Small intestine (tissue), 16 donors: ENCODE measurements at places on chromosomes 12 and 14.

- DNase-seq: no peak
Measured at GRCh38 chr12:11907625-11908024, 163.1 kb upstream of the BCL2L14 start.

GRCh38 chr12:6638305-6638704 is 2.5 kb upstream of the LPAR5 start:
- no peak for DNase-seq

DNA sequence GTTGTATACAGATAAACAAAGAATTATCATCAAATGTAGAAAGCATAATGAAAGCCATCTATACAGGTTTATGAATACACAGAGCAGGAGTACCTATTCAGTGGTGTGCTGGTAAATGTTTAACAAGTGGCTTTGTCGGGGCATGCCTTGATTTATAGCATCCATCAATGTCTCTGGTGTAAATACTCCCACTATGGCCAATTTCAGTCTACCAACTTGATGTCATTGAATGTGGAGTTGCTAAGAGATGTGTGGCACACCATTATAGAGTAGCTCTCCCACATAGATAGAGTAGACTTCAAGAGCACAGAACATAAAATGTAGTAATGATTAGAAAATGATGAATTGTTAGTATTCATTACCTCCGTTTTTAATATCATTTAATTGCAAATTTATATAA is 9.3 kb downstream of the GRIP1 start:
- no peak for DNase-seq

DNA sequence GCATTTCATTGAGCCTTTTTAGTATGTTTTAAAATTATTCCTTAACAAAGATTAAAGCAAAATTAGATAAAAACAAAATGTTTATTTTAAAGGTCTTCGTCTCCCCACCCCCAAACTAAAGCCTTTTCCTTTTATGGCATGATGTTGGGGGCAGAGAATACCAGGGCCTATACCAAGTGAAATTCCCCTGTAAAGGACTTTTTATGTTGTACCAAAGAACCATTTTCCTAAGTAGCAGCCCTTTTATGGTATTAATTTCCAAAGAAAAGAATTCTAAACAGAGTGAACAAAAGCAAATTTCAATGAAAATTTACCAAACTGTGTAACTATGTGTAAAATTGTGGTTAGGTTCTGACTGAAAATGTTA is 71.9 kb upstream of the GNPNAT1 start:
- DNase-seq: no peak

DNA sequence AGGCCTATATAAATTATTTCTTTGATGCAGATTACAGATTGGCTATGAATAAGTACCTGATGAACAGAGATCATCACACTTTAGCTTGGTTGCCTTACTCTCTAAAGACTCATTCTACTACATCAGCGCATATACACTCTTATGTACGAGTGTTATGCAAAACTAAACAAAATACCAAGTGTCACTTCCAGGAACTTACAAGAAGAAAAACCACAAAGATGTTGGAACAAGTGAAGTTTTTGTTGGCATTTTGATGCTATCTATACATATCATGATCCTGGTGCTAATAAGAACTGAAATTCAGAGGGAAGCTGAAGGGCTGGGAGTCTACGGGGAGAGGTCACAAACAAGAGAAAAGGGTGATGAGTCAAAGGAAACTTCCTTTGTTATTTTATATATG is 47.9 kb upstream of the CERS5 start:
- no peak for DNase-seq

DNA sequence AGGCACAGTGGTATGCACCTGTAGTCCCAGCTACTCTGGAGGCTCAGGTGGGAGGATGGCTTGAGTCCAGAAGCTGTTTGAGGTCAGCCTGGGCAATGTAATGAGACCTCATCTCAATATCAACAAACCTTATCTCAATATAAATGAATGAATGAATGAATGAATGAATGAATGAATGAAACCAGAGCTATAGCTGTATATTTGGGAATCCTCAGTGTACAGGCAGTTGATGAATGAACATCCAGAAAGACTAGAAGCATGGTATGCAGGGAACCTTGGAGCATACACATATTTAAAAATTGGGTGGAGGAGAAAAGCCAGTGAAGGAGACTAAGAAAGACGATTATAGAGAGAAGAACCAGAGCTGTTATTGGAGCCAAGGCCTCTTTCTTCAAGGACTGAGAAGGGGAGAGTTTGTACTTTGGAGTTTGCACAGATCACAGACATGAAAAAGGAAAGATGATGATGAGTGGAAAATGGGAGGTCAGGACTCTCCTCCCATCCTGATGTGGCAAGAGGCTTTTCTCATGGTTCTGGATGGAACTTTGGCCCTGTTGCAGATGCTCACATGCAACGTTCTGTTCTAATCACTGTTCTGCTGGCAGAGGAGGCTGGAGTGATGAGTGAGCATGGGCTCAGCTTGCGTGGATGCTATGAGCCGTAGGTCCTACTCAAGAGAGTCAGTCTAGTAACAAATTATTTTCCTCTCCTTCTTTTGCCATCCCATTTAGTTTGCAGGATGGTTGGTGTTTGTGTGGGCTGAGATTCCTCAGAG is 114.4 kb downstream of the PRKCH start:
- DNase-seq: peak; percentile 25

GRCh38 chr12:93609281-93610192 is 37.1 kb downstream of the SOCS2 start:
- DNase-seq: no peak

- no peak for DNase-seq
Measured at GRCh38 chr12:118984161-118984943, 3.0 kb downstream of the SRRM4 start.

DNA sequence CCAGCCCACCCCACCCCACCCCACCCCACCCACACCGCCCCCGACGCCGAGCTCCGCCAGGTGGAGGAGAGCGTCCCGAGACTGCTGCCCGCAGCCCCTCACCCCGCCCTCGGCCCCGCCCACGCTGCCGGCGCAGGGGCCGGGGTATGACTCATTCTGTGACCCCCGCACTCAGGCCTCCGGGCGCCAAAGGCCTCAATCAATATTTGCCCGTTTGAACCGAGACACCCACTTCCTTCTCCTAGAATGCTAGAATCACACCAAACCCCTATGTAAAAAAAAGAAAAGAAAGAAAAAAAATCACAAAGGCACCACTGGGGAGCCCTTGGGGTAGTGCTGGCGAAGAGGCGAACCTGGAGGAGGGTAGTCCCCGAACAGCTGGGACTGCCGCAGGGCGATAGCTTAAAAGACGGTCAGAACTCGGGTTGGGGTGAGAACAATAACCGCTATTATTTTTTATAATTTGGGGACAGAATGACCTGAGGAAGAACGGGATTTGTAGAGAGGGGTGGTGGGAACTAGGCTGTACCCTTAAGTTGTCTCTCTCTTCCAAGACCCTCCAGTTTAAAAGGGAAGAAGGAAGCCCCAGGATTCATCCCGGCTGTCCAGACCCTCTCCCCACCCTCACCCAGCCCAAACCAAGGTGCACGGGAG is 894 bp downstream of the KRT8 start:
- DNase-seq: peak; percentile 90

- DNase-seq: peak; percentile 74
Measured at GRCh38 chr12:115227137-115227615, 543.2 kb upstream of the TBX3 start.

DNA sequence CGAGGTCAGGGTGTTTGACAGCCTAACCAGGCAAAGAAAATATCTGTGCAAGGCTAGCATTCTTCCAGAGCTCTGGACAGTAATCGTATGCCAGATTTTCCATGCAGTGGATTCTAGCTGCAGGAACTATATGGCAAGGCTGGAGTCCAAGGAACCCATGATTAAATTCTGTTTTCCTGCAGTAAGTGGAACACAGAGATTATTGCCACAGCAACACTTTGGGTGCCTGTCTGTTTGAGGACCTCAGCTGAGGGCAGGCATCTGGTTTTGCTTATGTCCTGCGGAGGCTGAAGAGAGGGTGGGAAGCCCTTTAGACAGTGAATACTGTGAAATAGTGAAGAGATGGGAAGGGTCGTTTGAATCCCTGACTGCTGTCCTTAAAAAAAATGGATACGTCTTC is 104.4 kb downstream of the DAD1 start:
- no peak for DNase-seq

- no peak for DNase-seq
Measured at GRCh38 chr12:68750506-68750905, 4.5 kb downstream of the SLC35E3 start.

DNA sequence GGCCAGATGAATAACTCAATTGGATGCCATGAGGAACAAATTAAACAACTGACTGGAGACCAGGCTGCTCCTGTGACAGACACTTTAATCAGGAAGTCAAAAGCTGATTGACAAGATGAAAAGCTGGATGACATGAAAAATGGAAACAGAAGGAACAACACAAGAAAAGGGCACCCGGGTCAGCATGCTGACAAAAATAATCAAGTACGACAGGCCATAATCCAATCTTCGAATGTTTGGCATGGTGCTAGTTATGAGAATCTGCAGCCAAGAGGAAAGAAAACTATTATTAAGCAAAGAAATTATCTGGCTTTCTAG is 544.7 kb downstream of the ETNK1 start:
- no peak for DNase-seq

DNA sequence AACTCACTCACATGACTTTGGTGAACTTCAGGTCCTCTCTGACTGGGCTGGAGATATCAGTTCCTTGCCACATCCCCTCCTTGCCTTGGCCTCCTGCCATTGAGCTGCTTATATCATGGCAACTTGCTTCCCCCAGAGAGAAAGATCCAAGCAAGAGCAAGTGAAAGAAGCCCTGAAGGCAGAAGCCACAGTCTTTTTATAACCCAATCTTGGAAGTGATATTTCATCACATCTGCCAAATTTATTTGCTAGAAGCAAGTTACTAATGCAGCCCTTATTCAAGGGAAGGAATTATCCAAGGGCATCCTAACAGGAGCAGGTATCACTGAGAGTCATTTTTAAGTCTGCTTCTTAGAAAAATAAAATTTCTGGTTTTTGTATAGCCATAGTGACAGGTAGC is 127.8 kb downstream of the SLC38A4 start:
- DNase-seq: no peak

DNA sequence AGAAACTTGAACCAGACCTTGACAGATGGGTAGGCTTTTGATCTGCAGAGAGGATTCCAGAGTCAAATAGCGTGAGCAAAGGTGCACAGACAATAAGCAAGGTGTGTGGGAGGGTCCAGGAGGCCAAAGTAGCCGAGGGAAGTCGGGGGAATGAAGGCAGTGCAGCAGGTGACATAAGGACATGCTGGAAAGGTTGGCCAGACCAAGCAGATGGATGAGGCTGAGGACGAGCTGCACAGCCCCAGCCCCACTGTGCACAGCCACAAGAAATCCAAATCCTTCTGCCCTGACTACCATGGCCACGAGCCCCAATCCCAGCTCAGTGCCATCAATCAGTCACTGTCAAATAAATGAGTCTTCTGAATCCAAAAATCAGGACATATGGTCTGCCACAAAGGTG is 5.4 kb downstream of the TTC7B start:
- DNase-seq: no peak

DNA sequence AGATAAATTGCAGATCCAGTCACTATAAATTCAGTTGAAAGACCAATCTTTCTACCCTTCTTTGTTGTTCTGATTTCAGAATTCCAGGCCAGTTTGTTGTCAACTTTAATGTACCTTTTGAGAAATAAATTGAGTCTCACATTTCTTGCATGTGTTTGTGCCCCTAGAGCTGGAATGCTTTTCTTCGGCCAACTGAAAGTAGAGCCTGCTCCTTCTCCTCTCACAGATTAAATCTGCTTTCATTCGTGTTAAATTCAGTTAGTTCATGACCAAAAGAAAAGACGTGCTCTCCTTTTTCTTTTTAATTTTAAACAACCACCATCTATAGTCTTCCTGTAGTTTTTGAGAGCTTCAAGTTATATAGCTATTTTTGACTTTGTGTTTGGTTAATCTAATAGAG is 22.9 kb downstream of the SOCS2 start:
- no peak for DNase-seq

- no peak for DNase-seq
Measured at GRCh38 chr12:65300097-65300496, 21.6 kb downstream of the MSRB3 start.

- no peak for DNase-seq
Measured at GRCh38 chr14:72013721-72014345, 81.6 kb downstream of the RGS6 start.

GRCh38 chr14:46230540-46230939 is 421.0 kb downstream of the RPL10L start:
- DNase-seq: no peak
